NCI-H446 treated with DMSO at 0.1 percent for 48 hours (cell line): ENCODE measurements at places on chromosomes 16 and 17.

- DNase-seq: no peak
Measured at GRCh38 chr17:39652587-39653315, 12.4 kb upstream of the TCAP start.

GRCh38 chr16:24524855-24525677 lies 14.3 kb upstream of the RBBP6 start:
- DNase-seq: no peak

DNA sequence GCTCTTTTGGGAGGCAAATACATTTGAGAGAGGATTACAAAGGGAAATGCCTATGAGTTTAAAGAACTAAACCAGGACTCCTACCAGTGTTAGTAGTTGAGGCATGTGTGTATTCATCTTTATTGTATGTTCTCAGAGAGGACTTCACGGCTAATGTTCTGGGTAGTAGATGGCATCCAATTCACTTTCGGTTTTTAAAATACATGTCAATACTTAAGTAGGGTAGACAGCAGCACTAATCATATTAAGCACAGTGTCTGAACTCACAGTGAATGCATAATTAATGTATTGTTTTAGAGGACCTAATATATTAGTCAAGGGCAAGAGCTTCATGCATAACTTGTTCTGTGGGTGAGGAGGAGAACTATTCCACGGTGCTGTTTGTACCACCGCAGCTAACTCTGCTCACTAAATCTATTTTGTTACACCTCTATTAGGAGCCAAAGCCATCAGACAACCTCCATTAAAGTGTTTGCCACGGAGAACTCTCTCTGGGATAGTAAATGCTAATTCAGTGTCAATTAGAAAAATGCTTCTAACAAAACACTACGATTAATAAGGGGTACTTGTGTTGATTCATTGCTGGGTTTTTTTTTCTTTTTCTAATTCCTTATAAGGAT lies 56.3 kb downstream of the COX10 start:
- DNase-seq: no peak

- no peak for DNase-seq
Measured at GRCh38 chr17:20114466-20114865, 105.3 kb downstream of the SPECC1 start.

DNA sequence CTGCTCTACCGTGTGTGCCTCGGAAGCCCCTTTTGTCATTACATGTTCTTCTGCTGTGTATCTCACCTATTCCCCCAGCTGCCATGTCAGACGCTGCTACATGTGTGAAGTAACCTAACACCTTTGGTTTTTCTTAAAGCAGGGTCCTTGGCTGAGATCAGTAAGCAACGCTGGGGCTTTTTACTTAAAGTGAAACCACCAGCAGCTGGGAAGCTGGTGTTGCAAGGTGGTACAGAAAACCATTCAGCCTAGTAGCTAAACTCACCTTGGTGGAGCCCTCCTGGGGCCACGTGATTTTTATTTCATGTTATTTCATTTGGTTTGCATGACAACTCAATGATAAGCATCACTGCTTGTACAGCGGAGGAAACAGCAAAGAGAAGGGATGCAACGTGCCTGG lies 62.6 kb downstream of the PLCG2 start:
- no peak for DNase-seq

- no peak for DNase-seq
Measured at GRCh38 chr17:50056217-50056960, 479 bp downstream of the ITGA3 start.

DNA sequence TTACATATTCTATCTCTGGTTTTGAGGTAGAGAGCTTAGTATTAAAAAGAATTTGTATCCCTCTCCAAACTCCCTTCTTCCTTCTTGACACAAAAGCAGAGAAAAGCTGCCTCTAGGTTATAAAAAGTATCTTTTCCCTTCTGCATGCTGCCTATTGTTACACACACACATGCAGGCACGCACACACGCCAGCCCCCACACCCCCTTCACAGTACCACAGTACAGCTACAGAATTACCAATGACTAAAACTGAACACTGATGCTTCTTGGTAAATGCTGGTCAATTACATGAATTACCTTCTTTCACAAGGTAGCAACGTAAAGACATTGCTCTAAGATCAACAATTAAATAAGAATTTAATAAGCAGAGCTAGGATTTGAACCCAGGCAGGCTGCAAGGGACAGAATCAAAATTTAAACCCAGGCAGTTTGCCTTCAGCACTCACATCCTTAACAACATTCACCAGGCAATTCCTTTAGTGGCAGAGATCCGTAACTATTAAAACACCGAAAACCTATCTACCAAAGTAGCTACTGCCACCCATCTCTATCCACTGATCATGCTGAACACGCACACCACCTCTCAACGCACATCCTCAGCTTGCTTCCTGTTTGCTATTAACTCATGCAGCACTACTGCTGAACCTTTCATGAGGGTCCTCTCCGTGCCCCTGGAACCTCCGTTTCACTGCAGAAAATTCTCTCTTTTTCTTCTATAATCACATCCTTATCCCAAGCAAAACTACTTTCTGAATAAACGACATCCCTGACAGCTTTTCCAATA lies 37.8 kb downstream of the YWHAE start:
- no peak for DNase-seq

DNA sequence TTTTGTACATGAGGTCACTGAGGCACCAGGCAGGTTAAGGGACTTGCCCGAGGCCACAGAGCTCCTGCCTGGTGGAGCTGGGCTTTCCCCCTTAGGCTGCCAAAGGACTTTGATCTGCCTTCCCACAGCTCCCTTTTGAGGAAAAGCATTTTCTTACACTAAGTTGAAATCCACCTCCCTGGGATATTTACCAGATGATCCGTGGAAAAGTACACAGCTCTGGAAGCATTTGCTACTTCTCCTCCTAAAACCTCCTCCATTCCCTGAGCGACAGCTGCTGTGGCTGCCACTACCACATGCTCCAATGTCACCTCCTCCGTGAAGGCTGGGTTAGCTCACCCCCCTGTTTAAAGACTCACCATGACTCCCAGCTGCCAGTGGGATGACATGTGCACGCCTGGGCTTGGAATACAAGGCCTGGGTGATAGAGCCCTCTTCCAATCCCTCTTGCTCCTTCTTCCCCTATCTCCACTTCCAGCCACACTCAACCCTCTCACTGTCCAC lies 1.2 kb upstream of the MPRIP start:
- DNase-seq: peak; percentile 19

- DNase-seq: no peak
Measured at GRCh38 chr17:75845058-75845711, 981 bp upstream of the UNC13D start.

- DNase-seq: no peak
Measured at GRCh38 chr17:79645777-79646088, 34.9 kb upstream of the RBFOX3 start.

DNA sequence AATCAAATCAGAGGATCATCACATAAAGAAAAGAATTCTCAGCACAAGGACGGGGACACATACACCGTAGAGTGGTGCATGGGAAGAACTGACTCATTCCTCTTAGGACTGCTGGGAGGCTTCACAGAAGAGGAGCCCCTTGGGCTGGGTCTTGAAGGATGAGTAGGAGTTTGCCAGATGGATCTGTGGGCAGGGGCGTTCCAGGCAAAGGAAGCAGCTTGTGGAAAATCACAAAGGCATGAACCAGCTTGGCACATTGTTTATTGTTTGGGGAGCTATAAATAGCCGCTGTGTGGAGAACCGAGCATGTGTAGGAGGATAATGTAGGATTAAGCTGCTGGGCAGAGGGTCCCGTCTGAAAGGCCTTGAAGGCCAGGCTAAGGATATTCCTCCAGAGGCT lies 5.1 kb upstream of the SLC16A11 start:
- no peak for DNase-seq
